Stimulated activated CD4-positive, alpha-beta T cell treated with anti-CD3 and anti-CD28 coated beads, TNF-alpha, amount 100 ng/mL, for 4 hours (primary cell): ENCODE measurements at places on chromosomes 11 and 22.

DNA sequence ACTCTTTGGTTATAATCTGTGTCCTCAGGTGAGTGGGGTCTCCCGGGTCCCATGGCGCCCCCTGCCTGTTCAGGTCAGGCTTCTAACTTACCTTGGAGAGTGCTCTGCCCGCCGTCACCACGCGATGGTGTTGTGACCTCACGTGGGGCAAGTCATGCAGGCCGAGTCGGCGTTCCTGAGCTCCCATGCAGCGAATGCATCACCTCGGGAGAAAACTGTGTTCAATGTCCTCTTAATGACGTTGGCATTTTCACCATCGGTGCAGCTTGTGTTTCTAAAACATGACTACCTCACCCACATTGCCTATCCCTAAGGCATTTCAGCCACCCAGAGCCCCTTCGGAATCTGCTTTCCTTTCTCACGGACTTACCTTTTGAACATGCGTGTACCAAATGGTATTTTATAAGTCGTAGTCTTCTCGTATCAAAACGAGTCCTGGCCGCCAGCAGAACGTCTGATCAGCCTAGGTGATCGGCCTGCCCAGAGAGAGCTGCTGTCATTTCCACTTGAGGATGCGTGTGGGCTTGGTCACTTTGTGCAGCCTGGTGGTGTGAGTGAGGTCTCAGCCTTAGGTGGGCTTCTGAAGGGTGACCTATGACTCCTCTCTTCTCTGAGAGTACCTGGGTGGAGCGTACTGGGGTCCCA, 64.8 kb downstream of the TBC1D22A start:
- DNase-seq, result no peak

GRCh38 chr22:17106785-17107546, 14.2 kb downstream of the TMEM121B start:
- DNase-seq, result no peak

DNA sequence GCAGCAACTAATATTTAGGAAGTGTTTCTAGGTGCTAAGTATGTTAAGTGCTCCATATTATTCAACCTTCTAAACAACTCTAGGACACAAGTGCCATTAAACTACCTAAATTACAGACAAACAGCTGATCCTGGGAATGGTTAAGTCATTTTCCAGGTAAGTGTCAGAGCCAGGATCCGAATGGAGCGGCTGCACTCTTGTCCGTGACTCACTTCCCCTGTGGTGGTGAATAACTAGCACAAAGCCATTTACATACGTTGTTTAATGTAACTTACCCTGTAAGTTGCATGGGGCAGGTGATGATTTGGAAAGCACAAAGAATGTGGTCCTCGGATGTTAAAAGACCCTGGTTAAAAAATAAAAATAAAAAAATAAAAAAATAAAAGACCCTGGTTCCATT, 8.8 kb upstream of the PRG2 start:
- no peak for DNase-seq

- DNase-seq, result no peak
These were observed 720 bp downstream of the PACS1 start for GRCh38 chr11:66070604-66071380.
